ENCODE measurements at places on chromosomes 2 and 18.
A peak's percentile ranks its signal among the peaks of the same experiment; 100 is the strongest.

GRCh38 chr2:58182527-58182926, 58.6 kb downstream of the FANCL start:
- no peak for DNase-seq

DNA sequence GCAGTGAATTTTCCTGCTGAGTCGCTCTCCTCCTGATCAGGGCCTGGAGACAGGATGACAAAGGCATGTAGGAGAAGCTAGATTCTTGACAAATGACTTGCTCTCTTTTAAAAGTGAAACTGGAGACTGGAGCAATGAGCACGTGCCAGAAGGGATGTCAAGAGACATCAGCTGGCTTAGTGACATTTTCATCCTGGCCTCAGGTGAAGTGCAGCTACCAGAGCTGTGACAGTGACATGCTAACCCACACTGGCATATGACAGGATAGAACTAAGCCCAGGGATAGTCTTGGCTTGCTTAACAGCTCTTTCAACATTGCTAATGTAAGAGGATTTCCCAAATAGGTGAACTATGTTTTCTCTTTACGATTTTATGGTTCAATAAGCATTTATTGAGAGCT, 757.5 kb upstream of the DDX18 start:
- DNase-seq: no peak

GRCh38 chr2:21376864-21377263, 253.1 kb downstream of the TDRD15 start:
- no peak for DNase-seq

GRCh38 chr2:170408461-170409163, 230.7 kb downstream of the MYO3B start:
- DNase-seq: no peak

GRCh38 chr18:55515214-55515613, 72.8 kb downstream of the TCF4 start:
- DNase-seq: no peak

DNA sequence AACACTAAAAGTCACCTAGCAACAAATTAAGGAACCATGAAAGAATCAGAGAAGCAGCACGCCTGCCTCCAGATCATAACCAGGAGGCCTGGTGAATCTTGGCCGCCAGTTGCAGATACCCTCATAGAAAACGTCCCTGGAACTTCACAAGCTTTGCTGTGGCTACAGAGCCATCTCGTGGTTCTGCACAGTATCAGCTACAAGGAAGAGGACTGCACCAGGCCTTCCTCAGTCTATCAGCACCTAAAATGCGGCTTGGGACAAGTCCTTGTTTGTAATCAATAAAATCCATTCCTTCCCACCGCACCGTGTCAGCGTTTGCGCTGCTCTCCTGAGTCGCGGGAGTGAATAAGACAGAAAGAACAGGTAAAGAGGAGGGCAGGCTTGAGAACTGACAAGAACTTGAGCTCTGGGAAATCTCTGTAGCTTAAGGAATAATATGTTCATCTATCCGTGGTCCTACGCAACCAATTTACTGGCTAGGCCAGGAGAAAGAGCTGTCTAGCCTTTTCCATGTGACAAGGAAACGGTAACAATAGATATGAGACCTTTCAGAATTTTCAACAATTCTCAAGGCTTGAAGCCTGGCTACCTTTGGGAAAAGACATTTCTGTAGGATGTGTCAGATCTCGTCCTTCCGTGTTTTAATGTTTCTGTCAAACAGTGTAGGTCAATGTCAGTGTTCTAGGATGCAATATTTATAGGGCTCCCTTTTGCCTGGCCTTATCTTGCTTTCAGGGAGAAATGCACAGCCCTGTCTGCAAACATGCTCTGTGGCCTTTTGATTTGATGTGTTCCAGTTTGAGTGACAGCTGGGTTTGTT, 128.5 kb upstream of the RAB12 start:
- DNase-seq: no peak

DNA sequence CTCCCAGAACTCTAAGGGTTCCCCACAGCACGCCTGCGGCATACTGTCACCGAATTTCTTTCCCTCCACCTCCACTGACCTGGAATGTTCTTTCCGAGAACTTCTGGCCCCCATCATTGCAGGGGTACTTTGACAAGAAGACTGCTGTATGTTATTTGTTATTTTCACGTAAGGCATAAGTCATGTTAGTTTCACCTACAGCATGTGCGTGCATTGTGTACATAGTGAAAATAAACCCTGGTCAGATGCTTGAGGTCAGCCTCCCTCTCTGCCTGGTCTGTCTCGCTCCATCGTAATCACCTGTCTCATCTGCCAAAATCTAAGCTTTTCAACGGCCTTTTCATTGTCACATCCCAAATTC, 4.1 kb downstream of the ABCG8 start:
- DNase-seq: no peak

DNA sequence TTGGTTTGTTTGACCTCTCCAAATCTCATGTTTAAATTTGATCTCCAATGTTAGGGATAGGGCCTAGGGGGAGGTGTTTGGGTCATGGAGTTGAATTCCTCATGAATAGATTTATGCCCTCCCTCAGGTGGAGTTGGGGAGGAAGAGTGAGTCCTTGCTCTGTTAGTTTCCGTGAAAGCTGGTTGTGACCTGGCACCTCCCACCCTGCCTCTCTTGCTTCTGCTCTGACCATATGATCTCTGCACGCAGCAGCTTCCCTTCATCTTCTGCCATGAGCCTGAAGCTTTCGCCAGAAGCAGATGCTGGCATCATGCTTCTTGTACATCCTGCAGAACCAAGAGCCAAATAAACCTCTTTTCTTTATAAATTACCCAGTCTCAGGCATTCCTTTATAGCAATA, 231.6 kb upstream of the ERBB4 start:
- no peak for DNase-seq

DNA sequence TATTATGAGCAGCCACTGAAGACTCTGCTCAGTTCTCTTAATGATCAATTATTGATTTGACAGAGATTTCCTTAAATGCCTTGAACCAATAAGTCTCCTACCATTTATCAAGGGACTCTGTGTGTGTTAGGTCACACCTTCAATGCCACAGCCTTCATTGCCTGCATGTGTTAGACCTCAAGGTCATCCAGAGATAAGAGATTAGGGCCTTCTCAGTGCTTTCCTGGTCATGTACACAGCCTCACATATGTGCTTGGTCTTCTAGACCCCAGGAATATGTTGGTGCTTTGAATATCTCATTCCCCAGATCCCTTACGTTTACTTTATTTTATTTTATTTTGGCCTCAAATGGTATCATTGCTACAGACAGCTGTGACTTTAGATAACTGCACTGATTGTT, 93.0 kb upstream of the CTAGE1 start:
- no peak for DNase-seq

GRCh38 chr18:61756244-61756643, 136.6 kb downstream of the RNF152 start:
- DNase-seq: no peak

GRCh38 chr2:85802354-85803103, 48.7 kb downstream of the ATOH8 start:
- DNase-seq: no peak

GRCh38 chr2:159200498-159200897, 86.0 kb downstream of the WDSUB1 start:
- no peak for DNase-seq

- no peak for DNase-seq
These were observed 13.4 kb downstream of the UBXN2A start for GRCh38 chr2:23953625-23954024.

- DNase-seq: no peak
These were observed 35.4 kb upstream of the CCDC93 start for GRCh38 chr2:118049140-118049815.

GRCh38 chr2:12721566-12722446, 5.1 kb downstream of the TRIB2 start:
- no peak for DNase-seq

- no peak for DNase-seq
These were observed 16.1 kb downstream of the LGALSL start for GRCh38 chr2:64470071-64470470.

DNA sequence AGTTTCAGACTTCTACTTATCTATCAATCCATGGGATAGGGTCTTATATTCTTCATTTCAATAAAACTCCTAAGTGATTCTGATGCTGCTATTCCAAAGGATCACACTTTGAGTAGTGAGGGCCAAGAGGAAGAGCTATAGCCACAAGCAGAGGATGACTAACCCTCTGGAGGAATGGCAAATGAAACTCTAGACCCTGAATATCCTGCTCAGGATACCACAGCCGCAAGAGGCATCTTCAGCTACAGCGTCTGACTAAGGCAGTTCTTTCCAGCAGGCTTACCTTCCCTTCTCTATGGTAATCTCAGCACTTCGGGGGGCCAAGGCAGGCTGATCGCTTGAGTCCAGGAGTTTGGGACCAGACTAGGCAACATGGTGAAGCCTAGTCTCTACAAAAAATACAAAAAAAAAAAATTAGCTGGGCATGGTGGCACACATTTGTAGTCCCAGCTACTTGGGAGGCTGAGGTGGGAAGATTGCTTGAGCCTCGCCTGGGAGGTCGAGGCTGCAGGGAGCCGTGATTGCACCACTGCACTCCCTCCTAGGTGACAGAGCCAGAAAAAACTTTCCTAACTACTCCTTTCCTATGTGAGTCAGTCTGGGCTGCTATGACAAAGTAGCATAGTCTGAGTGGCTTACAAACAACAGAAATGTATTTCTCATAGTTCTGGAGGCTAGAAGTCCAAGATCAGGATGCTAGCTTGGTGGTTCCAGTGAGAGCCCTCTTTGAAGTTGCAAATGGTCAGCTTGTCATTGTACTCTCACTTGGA, 371.9 kb downstream of the IRS1 start:
- DNase-seq: no peak

DNA sequence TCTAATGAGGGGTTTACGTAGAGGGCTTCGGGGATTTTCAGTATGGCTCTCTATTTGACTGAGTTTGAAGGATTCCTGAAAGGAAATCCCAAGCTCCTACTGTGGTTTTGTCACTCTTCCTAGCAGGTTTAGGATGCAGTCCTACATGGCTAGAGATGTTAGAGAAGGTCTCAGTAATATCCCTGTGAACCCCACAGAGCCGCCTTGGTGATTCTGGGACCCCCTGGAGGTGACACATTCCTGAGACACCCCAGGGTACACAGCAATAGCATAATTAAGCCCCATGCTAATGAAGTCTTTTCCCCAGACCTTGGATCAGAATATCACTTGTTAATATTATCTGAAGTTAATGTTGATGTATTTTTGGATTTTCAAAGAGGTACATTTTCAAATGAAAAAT, 103.8 kb downstream of the SNTG2 start:
- no peak for DNase-seq

GRCh38 chr2:214881647-214882202, 72.2 kb upstream of the BARD1 start:
- no peak for DNase-seq

DNA sequence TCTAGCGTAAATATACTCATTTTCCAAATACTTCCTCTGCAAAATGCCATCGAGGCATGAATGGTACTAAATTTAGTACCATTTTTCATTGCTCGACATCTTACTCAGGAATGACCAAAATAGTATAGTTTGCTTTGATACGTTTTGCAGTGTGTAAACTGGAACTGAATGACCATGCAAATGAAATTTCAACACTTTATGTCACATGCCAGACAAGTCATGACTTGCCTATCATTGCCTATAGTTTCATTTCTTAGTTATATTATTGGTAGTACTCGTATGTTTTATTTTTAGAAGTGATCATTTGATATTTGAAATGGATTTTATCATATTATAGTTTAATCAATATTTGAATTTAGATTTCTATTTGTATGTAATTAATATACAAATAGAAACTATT, 9.1 kb downstream of the MSTN start:
- no peak for DNase-seq

- DNase-seq: no peak
These were observed 124.3 kb upstream of the DNAJC10 start for GRCh38 chr2:182591774-182592173.

- peak; percentile 19 for DNase-seq
These were observed 76.0 kb upstream of the EPC2 start for GRCh38 chr2:148568597-148568996.

GRCh38 chr2:1887915-1888314, 143.6 kb upstream of the PXDN start:
- no peak for DNase-seq

GRCh38 chr2:20478961-20479360, 32.1 kb downstream of the RHOB start:
- DNase-seq: no peak

DNA sequence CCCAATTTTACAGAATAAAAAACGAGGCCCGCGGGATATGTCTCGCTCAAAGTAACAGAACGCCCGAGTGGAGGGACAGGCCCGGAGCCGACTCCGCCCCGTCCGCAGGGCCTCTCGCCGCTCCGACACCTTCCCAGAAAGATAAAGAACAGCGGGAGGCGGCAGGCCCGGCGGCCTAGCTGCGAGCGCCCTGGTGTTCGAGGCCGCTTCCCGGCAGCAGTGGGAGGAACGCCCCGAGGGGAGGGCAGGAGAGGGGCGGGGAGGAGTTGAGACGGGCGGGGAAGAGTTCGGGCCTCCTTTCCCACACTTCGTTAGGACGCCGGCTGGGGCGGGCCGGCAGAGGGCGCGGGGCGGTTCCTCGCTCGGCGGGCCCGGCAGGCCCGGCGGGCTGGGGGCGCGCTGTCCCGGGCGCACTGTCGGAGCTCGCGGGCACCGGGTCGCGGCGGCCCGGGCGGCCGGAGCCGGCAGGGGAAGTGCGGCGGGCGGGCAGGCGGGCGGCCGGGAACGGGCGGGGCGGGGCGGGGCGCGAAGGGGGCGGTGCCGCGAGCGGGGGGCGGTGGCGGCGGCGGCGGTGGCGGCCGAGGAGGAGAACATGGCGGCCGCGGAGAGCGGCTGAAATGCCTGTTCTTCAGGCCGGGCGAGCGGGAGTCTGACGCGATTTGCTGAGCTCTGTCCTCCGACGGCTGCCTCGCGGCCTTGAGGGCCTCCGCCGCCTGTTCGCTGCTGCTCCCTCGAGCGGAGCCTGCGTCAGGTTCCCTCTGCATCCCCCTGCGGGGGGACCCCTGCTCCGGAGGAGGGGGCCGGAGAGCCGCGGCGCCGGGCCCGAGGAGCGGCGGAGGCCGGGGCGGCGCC, at the start of gene NCOA1:
TSS of gene NCOA1 (plus strand) at position 565 of the 852 bp plus-strand sequence. CDS start 167,424 bp downstream, outside the sequence.
- DNase-seq: peak; percentile 93

- DNase-seq: peak; percentile 15
These were observed 40.4 kb downstream of the CYRIA start for GRCh38 chr2:16625201-16625729.

DNA sequence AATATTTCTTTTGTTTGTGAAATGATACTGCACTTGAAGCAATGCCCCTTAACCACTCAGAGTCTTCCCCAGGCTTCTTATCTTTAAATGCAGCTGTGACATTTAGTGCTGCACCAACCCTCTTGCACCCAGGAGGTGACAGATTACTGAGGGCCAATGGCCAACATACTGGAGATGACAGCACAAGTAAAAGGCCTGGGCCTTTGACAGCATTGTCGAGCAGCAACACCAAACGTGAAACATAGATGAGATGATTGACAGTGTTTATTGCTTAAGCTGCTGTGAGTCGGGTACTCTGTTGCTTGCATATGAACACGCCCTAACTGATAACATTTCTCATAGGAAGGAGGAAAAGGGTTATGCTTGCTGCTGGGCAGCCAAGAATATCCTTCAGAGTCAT, 80.3 kb downstream of the THNSL2 start:
- DNase-seq: no peak

- peak; percentile 46 for DNase-seq
These were observed at the start of gene RTKN for GRCh38 chr2:74441690-74442482. RTKN (minus strand) TSS chr2:74441937; CDS start chr2:74441816, 121 bp downstream.

- no peak for DNase-seq
These were observed 22.6 kb downstream of the YES1 start for GRCh38 chr18:789397-789796.

Measured in CD4-positive, alpha-beta T cell treated with Interleukin-10 for 1 hour (primary cell).